ENCODE measurements at places on chromosomes 3 and 15.

DNA sequence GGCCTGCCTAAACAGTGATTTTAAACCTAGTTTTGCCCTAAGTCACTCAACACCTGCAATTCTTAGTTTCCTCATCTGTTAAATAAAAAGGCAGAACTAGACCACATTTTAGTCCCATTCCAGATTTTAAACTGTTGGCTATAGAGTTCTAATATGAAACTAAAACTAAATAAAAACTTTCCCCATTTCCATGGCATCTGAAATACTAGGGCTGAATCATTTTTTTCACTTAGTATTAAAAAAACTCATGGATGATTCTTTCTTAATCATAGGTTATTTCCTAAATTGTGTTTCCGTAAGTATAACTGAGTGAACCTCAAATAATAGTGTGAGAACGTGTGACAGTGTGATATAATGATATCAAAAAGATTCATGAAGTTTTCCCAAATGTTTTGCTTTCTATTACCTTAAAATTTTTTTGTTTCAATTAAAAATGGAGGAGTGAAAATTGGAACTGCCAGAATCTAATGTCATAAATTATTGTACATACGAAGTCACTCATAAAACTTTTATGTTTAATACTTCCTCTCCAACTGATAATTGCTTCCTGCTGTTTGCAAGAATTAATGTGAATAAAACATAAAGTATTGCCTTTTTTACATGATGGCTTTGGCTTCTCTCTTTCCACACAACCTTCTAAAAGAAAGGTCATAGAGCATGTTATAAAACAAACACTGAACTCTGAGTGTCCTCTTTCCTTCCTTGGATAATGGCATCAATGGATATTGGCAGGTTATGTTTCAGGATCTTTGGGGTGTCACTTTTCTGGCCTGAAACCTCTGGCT lies 315.1 kb upstream of the MME start:
- DNase-seq, result no peak

DNA sequence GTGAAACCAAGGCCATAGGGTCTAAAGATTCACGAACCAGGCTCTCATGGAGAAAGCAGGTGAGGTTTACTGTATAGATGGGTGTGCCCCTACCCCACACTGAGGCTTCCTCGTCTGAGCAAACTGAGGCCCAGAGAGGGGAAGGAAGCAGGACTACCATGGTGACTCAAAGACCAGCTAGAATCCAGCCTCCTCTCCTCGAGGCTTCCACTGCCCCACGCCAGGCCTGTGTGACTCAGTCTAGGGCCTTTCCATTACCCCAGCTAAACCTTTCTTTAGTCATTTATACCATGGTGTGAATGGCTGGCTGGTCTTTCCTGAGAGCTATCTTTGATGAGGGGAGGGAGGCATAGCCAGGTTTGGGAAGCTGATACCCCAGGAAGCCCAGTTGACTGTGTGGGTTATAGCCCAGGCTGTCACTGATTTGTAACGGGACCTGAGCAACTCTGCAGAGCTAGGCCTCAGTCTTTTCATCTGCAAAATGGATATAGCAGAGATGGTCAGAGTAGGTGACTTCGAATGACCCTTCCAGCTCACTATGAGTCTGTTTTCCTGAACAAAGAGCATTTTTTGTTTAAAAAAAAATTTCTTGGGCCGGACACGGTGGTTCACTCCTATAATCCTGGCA lies 3.0 kb upstream of the RHO start:
- peak; percentile 76 for DNase-seq

- DNase-seq, result no peak
Measured at GRCh38 chr3:98536456-98537017, 4.8 kb downstream of the GPR15 start.

GRCh38 chr3:184320104-184320445 lies 5.7 kb downstream of the EIF4G1 start:
- DNase-seq, result peak; percentile 93

GRCh38 chr3:98529856-98530459 lies 1.8 kb upstream of the GPR15 start:
- DNase-seq, result no peak

DNA sequence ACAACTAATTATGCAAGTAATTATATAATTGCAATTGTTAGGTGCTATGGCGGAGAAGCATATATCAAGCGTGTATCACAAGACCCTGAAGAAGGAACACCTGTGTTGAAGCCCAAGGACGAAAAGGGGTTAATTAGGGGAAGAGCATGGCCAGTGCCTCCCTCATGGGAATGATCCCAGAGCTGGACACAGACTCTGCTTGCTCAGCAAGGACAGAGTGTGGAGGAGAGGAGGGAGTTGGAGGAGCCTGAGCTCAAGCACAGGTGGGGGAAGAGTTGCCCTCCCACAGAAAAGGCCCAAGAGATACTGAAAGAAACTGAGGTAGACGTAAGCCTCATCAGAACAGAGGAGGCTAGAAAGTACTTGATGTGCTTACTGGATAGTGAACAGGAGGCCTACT lies 423.7 kb downstream of the EPHB1 start:
- no peak for DNase-seq

GRCh38 chr3:177131927-177132636 lies 65.2 kb downstream of the TBL1XR1 start:
- DNase-seq, result no peak

DNA sequence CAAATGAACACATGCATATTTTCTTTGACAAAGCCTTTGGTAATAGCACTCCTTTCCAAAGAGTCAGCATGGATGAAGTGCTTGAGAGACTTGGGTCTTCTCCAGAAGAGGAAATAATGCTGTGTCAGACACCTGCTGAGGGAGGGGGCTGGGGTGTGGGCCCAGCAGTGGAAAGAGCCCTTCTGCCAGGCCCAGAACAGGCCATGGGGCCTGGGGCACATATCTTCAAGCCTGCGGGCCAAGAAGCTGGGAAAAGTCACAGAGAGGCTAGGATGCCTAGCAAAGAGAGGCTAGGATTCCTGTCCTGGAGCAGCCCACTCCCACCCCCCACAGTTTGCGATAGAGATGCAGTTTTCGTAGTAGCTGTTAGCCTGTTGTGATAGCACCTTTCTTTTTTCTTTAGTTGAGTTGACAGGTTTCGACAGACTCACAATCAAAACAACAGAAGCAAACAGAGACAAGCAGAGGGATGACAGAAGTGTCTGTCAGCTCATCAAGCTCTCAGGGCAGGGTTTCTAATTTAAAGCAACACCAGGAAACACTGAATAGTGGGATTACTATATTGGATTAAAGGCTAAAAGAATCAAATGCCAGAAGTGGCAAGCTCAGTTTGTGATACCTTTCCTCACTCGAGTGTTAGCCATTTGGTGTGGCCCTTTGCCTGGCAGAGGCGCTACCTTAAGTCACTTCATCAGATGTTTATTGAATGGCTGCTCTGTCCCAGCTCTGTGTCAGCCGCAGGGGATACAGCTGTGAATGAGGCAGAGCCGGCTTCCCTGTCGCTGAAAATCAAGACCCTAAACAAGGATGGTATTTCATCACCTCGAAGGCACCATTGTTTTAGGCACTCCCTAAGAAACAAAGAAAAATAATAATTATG lies 19.0 kb downstream of the CMTM7 start:
- DNase-seq, result no peak

DNA sequence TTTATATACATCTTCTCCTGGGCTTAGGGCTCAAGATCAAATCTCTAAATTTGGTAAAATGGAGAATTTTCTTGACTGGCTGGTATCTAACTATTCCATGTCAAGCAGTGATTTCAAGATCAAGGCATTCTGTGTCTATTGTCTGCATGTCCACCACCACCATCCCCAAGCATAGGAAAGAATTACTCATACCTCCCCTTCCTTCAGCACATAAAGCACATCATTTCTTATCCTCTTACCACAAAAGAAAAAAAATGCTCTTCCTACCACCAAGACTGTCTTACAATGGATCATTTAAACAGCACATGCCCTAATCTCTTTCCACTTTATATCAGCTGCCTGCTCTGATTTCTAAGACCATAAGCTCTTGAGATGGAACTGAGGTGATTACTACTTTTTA lies 470.5 kb upstream of the THBS1 start:
- DNase-seq, result no peak

DNA sequence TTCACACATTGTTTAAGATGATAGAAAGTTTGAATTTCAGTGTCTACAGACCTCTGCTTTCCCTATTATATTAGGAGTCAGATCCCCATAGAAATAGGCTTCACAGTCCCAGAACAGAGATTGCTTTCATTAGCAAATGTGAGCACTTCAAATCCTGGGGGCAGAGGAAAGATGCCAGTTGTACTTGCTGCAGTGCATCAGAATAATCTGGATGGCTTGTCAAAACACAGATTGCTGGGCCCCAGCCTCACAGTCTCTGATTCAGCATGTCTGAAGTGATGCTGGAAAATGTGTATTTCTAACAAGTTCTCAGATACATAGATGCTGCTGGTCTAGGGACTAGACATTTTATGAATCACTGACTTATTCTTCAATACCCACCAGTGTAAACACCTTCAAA lies 375.2 kb downstream of the FGF12 start:
- DNase-seq, result no peak

DNA sequence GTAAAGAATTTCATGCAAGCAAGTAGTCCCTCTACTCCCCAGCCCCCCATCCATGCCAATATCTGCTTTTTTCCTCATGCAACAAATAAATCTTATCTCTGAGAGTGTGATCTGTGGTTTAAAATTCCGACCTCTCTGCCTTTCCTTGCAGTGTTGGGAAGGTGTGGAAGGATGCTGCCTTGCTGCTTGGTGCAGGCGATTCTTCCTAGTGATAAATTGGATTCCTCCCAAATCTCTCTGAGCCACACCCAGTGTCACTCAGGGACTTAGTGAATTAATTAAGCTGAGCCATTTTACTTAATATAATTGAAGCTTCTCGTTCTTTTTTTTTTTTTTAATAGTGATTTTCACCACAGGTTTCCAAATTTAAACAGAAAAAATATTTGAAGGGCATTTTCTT lies 3.4 kb downstream of the GAP43 start:
- no peak for DNase-seq

- DNase-seq, result no peak
Measured at GRCh38 chr3:120982608-120983320, 74.8 kb downstream of the STXBP5L start.

Measured in left lung (tissue), 14 donors.